ENCODE measurements at places on chromosomes 2 and 18.

DNA sequence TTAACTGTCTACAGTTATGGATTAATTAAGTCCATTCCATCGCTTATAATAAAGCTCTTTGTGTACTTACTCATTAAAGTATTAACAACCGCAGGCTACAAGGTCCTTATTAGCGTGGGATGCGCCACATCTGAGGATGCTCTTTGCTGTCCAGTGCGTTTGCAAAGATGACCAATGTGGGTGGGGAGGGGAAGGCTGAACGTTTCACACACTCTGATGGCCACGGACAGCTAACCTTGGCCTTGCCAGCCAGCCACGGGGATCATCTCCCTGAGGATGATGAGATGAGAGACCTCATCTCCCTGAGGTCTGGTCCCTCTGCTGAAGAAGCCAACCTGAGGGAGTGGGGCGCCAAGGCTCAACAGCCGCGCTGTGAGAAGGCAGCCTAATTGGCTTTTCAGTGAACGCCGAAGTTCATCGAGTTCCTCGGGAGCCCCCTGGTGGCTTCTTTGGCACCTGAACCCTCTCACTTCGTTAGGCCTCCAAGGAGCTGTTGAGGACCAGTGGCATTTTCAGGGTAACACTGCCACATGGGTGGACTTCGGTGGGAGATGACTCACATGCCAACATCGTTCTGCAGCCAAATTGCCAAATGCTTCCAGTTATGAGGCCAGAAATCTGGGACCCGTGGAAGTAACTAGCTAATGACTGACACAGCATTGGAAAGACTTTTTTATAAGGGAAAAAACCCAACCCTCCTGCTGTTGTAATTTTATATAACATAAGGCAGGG lies 69.3 kb upstream of the SEC11C start:
- DNase-seq = peak; percentile 86

- DNase-seq = no peak
Observed at GRCh38 chr2:59233920-59234319, 992.8 kb upstream of the FANCL start.

- DNase-seq = peak; percentile 54
Observed at GRCh38 chr2:3024401-3024935, 353.1 kb downstream of the EIPR1 start.

- DNase-seq = no peak
Observed at GRCh38 chr2:222963641-222964040, 88.3 kb upstream of the KCNE4 start.

DNA sequence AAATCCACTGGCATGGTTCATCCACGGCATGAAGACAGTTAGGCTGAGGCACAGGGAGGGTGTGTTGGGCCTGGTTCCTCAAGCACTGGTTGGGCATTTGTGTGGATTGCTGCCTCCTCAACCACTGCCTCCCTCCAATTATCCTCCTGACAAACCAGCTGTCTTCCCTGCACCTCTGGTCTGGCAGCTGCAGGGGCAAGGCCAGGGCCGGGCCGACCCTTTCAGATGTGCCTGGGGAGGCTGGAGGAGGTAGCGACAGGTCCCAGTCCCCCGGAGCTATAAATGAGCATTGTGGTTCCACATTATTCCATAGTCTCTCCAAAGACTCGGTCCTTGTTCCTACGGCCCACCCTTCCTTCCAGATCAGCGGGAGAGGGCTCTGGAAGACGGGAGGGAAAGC lies 86.2 kb downstream of the MBP start:
- no peak for DNase-seq

GRCh38 chr18:26574958-26575864 lies 26.9 kb upstream of the KCTD1 start:
- no peak for DNase-seq

- DNase-seq = no peak
Observed at GRCh38 chr2:69720404-69720803, 21.5 kb upstream of the ANXA4 start.

DNA sequence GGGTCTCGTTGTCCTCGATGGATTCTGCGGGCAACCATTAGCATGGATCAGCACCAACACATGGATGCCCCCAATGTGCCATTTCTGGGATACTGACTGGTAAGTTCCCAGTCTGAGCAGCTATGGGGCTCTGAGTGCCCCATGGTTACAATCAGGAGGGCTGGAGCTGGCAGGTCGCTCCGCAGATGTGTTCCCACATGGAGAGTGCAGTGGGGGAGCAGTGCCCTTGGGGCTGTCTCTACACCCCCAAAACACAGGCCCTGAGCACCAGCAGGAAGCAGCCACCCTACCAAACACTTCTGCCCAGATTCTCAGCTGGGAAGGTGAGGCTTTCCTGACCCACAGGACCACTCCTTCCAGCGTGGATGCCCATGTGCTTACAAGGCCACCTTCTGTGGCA lies 8.0 kb downstream of the NGEF start:
- DNase-seq = no peak

- no peak for DNase-seq
Observed at GRCh38 chr2:236010920-236011685, 157.1 kb downstream of the GBX2 start.

DNA sequence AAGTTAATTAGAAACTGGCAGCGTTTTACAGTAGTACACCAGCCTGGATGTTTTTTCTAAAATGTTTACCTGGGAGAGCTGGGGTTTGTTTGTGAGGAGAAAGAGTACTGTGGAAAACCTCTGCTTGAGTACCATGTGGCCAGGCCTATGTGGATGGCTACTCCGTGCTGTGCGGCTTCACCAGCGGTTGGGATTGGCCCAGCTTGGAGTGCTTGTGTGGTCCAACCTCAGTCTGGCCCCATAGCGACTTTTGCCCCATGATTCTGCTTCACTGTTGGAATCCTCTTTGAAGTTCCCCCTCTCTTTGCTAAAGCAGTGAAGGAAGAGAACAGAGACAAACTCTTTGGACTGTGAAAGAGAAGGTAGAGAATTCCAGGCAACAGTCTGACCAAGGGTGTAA lies 15.9 kb downstream of the CD8A start:
- DNase-seq = no peak

DNA sequence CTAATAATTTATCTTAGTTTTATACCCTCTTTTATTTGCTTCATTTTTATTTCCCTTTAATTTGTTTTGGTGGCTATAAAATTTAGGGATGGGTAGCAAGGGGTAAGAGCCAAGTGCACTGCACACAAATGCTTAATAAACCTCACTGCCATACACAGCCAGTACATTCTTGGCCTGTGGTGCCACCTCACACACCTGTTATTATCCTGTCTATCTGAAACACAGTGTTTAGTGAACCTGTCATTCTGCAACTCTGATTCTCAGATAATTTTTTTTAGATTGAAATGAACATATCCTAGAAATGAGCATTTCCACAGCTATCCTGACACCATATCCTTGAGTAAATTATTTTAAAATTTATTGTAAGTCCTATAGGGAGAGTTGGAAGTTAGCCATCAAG lies 807.5 kb downstream of the DCC start:
- no peak for DNase-seq

DNA sequence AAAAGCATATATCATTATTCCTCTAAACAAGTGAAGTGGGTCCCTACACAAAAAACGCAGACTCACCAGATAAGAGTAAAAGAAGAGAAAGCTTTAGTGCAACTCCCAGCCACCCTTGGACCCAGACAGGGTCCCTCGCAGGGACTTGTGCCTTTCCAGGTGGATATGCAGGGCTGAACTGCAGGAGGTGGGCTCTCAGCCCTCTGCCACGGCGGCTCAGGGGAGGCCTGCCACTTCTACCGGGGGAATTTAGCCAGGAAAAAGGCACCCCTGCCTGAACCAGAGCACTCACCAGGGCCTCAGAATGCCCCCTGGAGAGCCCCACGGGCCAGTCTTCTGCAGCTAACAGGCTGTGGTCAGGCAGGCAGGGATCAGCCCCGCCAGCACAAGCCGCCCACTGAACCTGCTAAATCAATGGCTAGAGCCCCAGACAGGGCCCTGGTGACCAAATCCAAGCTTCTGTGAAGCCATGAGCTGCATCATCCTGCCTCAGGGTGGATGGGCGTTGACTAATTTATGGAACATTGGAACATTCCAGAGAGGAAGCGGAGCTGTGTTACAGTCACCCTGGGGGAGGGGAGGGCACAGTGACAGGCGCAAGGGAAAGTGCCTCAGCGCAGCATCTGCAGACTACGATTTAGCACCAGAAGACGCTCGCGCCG lies 209.3 kb downstream of the EIPR1 start:
- no peak for DNase-seq

DNA sequence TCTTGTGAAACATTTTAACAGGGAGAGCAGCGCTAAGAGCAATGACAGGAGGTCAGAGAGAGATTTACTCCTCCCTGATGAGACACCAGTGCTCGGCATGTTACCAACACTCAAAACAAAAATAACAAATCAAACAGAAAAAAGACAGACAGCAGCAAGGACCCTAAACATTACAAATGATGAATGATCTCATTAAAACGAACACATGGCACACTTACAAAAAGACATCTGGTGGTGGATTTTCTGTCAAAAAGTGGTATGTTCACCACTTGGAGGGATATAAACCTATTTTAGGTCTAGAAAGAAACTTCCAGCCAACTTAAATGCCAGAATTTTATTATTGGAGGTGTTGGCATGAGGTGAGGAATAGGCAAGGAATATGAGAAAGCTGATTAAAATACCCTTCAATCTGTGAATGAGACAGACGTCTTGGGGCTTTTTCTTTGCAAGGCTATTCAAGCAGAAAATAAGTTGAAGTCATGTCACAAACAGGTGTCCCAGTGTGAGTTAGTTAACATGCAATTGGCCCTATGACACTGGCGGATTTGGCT lies 112.8 kb downstream of the PRELID3A start:
- no peak for DNase-seq

GRCh38 chr2:217741381-217741955 lies 261.3 kb downstream of the TNS1 start:
- no peak for DNase-seq

- peak; percentile 53 for DNase-seq
Observed at GRCh38 chr2:128450211-128451024, 131.8 kb upstream of the HS6ST1 start.

GRCh38 chr2:119647440-119648169 lies 31.4 kb upstream of the TMEM177 start:
- no peak for DNase-seq

- no peak for DNase-seq
Observed at GRCh38 chr2:31748041-31748440, 167.3 kb upstream of the SRD5A2 start.

GRCh38 chr2:176072951-176073904 lies 10.5 kb downstream of the EVX2 start:
- DNase-seq = peak; percentile 36

DNA sequence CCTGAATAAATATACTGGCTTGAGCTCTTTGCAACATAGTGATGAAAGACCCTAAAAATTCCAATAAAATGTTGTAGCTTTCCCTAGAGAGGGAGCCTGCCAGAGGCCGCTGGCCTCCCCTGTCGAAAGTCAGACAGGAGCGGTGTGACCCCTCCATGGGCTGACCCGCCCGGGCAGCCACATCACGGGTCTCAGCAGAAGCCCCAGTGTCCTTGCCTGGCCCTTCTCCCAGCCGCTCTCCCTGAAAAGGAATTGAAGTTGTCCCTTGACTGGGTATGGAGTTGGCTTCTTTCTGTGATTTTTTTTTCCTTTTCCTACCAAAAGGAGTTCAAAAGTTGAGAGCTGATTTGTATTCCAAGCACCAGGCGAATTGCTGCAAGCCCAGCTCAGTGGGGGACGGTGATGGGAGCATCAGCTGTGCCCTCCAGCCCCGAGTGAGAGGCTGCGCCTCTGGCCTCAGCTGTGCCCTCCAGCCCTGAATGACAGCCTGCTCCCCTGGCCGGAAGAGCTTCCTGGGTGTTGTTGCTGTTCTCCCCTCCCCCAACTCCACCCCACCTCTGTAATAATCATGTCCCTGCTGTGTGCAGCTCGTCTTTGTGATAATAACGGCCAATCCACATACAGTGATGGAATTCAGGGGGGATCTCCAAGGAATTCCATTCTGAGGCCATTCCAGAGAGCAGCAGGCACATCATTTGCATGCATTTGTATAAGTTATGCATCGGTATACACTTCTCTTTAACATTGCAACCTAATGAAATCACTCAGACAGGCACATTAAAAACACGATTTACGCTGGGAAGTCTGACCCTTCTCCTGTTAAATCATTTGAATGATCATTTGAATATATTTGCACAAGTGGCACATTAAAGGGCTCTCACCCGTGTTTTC lies 501.0 kb downstream of the EIPR1 start:
- peak; percentile 62 for DNase-seq

DNA sequence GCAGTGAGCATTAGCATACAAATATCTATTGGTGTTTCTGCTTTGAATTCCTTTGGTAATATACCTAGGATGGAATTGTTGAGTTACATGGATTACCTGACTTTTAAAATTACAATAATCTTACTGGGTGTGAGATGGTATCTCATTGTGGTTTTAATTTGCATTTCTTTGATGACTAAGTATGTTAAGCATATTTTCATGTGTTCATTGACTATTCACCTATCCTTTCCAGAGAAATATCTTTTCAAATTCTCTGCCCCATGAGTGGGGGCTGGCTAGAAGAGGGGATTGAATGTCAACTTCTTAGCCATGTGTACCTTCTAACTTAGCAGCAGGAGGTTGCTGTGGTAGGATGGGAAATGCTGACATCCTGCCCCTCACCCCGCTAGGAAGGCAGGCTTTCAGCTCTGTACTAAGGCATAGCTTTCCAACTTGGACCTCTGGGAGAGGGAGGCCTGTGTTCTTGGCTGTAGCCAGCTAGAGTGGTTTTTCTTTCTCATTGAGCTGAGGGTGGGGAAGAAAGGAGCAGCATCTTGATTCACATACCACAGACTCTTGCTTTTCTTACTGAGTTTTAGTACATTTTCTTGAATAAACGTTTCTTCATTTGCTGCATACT lies 63.3 kb upstream of the TTC27 start:
- no peak for DNase-seq

DNA sequence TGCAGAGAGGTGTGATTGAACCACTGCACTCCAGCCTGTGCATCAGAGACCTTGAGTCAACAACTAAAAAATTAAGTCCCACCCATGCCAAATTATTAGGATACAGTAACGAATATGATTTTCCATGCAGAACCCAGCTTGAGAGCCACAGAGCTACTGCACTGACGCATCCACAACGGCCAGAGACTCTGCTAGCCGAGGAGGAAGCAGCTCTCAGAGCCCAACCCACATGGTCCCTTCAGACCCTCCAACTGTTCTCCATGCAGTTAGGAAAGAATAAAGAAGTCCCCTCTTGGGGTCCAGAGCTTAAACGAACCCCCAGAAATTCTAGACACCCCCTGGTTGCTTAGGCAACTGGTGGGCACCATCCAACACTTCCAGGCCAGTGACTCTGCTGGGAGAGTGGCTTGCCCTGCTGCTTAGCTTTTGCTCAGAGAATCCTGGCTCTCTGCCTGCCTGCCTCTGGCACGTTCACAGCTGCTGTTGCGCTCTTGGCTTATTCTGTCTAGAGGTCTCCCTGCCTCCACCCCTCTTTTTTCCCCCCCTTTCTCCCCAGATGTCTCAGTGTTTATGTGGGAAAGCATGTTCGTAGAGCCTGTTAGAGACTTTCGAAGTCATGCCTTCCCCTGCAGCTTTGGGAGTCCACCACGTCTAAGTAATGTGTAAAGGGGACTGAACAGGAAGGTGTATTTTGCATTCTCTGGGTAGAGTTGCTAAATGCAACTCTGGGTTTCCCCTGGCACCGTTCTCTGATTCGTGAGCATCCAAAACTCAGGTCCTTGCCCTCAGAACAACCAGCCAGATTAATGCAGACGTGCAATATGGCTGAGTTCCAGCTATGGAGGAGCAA lies 26.0 kb upstream of the SP3 start:
- DNase-seq = peak; percentile 90

All from coronary artery (tissue), 2 donors.